ENCODE measurements at places on chromosomes 16 and 17.
A peak's percentile ranks its signal among the peaks of the same experiment; 100 is the strongest.

DNA sequence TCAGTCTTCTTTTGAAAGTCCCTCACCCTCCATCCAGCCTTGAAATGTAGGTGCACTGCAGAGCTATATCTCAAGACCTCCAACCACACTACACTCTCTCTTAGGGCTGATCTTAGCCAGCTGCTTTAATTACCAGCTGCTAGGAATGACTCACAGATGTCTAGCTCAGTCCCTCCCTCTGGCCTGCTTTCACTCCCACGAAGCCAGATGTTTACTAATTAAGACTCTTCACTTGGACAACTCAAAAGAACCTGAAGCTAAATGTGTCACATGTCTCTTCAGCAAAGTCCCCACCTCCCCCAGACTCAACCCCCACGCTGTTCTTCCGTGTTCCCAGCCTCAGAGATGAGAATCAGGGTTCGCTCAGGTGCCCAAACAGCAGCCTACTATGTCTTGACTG is 2.6 kb downstream of the GTF3C1 start:
- DNase-seq = no peak

DNA sequence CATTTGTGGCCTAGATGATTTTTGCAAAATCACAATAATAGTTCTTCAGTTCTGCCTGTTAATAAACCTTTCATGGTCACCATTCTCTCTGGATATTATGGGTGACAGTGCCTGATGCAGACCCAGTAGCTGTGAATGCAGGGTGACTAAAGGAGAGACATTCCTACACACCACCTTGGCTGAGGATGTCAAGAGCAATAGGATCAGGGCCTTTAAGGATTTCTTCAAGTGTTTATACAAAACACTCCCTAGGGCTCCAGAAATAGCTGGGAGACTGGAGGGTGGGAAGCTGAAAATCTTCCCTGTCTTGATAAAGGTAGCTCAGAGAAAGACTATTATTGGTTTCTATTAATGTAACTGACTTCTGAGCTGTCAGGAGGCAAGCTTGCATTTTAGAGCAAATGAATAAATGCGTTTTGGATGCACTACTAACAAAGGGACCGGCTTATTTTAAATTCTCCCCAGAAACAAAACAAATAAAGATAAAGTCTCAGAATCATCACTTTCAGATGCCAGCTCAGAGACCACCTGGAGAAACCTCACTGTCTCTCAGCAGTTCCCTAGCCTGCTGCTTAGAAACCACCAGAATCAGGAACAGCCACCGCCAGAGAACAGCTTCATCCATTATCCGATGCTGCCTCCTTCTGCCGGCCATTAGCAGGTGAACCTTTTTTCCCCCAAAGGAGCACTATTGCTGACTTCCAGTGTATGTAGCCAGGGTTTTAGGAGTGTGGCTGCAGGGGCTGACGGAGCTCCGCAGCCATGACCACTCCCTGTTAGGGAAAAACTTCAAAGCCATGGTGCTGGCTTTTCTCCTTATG is 171.4 kb upstream of the DYNLRB2 start:
- DNase-seq = no peak

- peak; percentile 47 for DNase-seq
Measured at GRCh38 chr16:88649924-88650748, 717 bp downstream of the CYBA start.

GRCh38 chr17:79933863-79934652 is 94.8 kb upstream of the CBX4 start:
- DNase-seq = no peak

DNA sequence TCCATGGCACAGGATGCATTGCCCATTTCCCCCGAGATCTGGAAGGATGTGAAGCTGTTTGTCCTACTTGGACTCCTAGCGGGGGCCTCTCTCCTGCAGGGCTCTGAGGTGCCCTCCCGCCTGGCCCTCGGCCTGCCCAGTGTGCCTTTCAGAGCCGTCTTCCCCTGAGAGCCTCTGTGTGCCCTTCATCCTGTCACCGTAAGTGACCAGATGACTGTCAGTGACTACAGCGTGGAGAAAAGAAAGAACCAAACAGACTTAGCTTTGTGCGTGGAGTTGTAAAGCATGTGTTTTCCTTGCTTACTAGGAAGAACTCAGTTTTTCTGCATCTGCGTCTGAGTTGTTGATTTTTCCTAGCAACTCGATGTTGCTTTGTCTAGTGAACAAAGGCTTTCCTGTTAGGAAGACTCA is 56.1 kb downstream of the BANP start:
- no peak for DNase-seq

- DNase-seq = no peak
Measured at GRCh38 chr16:81945665-81946064, 65.6 kb downstream of the SDR42E1 start.

- DNase-seq = no peak
Measured at GRCh38 chr16:54783980-54784379, 146.7 kb upstream of the IRX5 start.

DNA sequence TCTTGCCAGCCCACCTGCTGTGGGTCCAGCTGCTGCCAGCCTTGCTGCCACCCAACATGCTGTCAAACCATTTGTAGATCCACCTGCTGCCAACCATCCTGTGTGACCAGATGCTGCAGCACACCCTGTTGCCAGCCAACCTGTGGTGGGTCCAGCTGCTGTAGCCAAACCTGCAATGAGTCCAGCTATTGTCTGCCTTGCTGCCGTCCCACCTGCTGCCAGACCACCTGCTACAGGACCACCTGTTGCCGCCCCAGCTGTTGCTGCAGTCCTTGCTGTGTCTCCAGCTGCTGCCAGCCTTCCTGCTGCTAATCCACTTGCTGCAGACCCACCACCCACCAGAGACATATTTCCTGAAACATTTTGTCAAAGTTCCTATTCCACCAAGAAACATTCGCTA is 641 bp downstream of the KRTAP9-1 start:
- DNase-seq = no peak

GRCh38 chr16:57475711-57476339 is 10.5 kb downstream of the DOK4 start:
- peak; percentile 85 for DNase-seq

GRCh38 chr17:10010752-10011151 is 105.7 kb upstream of the RCVRN start:
- DNase-seq = no peak

DNA sequence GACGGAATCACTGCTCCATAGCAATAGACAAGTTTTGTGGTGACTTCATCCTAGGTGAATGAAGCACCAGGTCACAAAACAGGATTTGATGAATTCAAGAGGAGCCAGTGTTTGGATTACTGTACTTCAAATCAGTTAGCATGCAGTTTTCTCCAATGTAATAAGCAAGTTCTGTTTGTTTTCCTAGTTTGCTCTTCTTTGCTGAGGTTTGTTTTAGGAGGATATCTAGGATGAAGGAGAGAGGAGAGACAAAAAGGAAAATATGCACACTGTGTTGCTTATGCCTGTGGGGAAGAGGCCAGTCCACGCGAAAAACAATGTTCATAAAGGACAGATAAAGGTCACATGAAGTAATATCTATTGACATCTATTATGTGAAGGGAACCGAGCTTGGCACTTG is 9.0 kb downstream of the KRT37 start:
- DNase-seq = no peak

- DNase-seq = no peak
Measured at GRCh38 chr17:4605826-4606225, 21.5 kb downstream of the SMTNL2 start.

DNA sequence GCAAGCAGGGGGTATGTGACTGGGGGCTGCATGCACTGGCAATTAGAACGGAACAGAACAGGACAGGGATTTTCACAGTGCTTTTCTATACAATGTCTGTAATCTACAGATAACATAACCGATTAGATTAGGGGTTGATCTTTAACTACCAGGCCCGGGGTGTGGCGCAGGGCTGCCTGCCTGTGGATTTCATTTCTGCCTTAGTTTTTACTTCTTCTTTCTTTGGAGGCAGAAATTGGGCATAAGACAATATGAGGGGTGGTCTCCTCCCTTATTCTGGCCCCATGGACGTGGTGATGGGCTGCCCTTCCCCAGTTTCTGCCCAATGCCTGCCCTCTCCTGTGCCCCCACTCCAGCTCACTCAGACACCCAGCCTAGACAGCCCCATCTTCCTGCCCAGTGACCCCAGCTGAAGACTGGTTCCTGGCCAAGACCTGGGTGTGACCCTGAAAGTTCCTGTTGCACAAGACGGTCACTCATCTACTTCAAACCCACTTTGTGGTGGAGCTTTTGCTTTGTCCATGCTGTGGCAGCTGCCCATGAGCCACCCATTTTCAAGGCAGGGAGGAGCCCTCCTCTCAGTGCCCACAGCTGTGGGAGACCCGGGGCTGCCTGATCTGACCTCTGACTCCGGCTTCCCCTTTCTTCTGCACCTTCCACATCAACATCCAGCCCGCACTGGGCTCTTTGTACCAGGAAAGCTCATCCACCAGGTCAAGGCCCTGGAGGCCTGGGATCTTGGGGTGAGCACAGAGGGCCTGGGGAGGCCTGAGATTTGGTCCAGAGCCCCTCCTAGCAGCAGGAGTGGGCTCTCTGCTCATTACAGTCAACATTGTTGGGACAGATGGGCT is 18.6 kb downstream of the ALOX12B start:
- DNase-seq = no peak

DNA sequence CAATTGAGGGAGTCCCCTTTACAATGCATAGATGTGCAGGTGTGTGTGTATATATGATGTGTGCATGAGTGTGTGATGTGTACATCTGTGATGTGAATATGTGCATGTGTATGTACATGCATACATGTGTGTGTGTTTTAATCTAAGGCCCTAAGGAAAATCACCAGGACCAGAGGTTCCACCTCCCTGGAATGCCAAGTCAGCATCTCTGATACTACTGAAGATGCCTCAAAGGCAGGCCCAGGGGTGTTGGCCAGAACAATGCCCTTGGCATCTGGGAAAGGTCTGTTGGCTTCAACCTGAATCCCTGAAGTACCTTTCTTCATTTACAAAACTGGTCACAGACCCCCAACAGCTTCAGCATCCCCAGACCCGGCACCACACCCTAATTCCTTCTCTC is 129.5 kb downstream of the CDYL2 start:
- DNase-seq = no peak

GRCh38 chr17:39738983-39739884 is 1.5 kb downstream of the GRB7 start:
- no peak for DNase-seq

GRCh38 chr17:8470447-8471047 is 34.9 kb downstream of the NDEL1 start:
- no peak for DNase-seq

DNA sequence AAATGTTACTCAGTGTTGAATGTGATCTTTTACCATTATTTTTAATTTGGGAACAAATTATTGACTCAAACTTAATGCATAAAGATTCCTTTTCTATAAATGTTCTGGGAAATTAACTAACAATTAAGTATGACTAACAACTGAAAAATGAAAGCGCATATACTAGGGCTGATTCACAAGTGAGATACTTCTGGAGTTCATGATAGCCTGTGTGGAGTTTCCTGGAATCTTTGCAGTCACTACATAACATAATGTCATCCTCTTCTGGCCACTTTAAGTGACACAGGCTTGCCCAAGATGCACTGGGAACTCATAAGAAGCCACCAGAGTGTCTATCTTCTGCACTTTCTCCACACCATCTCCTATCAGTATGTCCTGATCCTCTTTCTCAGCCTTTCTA is 450.3 kb upstream of the CDH11 start:
- no peak for DNase-seq

DNA sequence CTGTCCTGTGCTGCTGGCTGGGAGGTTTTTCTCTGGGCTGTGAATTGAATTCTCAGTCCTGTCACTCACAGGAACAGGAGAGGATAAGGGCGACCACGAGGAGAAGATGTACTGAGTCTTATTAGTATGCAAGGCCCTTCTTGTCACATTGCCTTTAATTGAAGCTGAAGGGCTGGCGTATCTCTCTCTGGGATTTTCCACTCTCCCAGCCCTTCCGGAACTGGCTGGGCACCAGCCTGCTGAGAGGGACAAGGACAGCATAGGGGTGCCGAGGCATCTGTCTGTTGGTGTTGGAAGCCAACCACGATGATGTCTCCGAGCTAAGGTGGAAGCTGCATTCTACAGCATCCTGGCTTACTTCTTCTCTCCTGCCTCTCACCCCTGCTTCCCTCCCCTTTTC is 33.2 kb downstream of the GPRC5B start:
- no peak for DNase-seq

DNA sequence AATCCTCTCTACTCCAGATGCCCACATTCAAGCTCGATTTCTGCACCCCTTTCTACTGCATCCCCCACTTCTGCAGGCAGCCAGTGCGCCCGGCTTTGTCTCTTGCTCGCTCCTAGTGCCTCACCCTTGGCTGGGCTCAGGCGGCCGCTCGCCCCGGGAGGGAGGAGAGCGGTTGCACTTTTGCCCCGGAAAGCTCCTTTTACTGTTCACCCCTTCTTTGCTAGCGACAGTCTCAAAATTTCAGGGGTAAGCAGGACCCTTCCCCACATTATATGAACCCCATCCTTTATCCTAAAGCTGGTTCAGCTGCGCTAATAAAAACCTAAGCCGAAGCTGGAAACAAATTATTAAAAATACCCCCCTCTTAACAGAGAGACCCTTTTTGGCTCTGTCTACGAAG is 1.0 kb downstream of the HOXB5 start:
- DNase-seq = no peak

GRCh38 chr17:75524970-75525805 is at the start of gene LLGL2:
LLGL2 (plus strand) TSS chr17:75525697; CDS start chr17:75543427, 17,730 bp downstream.
- DNase-seq = peak; percentile 83

- DNase-seq = no peak
Measured at GRCh38 chr17:29595943-29596774, 3.2 kb downstream of the ANKRD13B start.

DNA sequence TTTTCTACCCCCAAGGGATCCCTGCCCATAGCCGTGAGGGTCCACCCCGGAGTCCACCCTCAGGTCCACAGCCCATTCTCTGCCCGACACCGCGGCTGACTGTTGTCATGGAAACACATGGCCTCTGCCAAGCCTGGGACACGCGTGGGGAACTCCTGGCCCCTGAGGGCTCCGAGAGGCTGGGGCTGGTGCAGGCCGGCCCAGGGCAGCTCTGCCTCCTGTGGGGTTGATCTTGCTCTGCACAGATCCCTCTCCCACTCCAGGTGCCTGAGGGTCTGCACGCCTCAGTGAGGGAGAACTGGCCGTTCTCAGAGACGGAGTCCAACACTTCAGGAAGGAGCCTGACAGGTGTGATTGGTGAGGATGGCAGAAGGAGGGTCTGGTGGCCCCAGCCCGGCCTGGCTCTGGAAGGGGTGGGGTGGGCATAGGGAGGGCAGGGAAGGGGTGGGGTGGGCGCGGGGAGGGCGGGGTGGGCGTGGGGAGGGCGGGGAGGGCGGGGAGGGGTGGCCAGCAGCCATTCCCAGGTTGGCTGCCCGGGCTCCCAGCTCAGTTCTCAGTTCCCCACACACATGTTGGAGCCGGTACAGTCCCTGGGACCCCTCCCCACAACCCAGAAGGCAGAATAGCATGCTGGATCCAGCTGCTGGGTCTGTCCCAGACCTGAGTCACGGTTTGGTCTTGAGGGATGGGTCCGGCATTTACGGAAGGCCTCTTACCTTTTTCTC is 6.4 kb downstream of the MRPL28 start:
- no peak for DNase-seq
